ENCODE measurements at places on chromosomes 4 and X.

GRCh38 chr4:139913398-139913990 is 240.5 kb downstream of the MAML3 start:
- no peak for DNase-seq

GRCh38 chr4:170274616-170275015 is 184.9 kb upstream of the AADAT start:
- DNase-seq, result no peak

GRCh38 chrX:41442824-41443550 is 4.2 kb upstream of the NYX start:
- no peak for DNase-seq

- no peak for DNase-seq
Measured at GRCh38 chr4:30744957-30745640, 24.9 kb downstream of the PCDH7 start.

DNA sequence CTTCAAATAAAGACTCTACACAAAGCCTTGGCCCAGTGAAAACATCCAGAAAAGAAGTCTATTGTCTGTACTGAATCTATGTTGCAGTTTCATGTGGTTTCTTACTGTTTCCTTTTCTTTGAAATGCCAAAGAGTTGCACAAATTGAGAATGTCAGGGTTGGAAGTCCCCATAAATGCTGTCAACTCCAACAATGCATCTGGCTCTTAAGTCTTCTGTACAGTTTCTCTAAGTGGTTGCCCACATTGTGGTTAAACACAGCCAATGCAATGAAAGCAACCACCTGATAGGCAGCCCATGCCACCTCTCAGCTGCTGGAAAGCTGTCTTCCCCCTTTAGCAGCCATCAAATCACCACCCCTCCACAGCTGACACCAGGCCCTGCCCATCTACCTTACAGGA is 67.2 kb upstream of the C1GALT1C1 start:
- DNase-seq, result no peak

DNA sequence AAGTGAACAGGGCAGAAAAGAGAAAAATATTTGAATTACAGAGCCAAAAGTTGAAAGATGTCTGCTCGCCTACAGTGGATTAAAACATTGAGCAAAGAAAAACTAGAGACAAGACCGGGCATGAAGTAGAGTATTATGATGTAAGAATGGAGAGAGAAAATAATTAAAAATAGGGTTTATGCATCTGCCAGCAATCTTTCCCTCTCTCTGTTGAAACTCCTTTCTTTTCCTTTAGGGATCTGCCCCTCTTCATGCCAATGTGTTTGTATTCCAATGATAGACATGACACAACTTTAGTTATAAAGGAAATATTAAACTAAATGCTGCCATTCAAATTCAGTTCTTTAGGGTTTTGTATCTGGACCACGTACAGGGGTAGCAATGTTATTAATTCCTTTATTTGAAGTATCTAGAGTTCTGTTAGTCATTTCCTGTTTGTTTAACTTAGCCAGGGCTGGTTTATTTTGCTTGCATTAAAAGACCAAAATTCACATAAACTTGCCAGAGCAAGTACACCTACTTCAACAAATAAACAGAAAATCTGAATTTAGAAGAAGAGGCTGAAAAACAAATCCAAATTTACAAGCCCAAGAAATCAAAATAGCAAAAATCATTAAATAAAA is 202.6 kb downstream of the SPOCK3 start:
- no peak for DNase-seq

DNA sequence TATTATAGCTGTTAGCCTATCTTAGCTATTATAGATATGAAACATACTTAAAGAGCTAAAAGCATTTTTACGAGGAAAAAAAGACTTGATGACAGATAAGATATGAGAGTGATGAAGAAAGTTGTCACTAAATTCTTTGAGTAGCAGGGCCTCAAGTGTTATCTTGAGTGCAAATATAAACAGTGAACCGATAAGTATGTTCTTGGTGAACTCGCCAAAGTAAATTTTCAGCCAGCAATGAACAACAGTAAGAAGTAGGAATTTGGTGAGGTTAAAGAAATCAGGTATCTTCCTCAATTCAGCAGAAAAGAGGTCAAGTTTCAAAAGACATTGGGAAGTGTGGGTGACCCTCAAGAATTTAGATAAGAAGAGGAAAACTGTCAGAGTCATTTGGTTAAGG is 471.8 kb upstream of the FTHL17 start:
- no peak for DNase-seq

GRCh38 chr4:105755375-105755774 is 46.8 kb downstream of the GSTCD start:
- no peak for DNase-seq

- no peak for DNase-seq
Measured at GRCh38 chr4:48899950-48900349, 6.6 kb downstream of the OCIAD2 start.

DNA sequence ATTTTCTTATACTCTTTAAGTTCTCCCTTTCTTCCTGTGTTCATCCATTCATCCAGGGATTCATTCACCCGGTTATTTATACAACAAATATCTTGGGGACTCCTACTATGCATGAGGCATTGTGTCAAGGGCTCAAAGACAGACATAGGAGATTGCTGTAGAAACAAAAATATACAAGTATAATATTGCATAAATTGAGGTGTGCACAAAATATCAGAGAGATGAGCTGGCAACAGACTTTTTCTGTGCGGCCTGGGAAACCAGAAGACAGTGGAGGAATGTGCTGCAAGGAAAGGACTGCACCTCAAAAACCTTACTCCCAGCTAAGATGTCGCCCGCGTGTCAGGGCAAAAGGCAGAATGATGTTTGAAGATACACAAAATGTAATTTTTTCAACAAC is 9.6 kb downstream of the OTOP1 start:
- no peak for DNase-seq

DNA sequence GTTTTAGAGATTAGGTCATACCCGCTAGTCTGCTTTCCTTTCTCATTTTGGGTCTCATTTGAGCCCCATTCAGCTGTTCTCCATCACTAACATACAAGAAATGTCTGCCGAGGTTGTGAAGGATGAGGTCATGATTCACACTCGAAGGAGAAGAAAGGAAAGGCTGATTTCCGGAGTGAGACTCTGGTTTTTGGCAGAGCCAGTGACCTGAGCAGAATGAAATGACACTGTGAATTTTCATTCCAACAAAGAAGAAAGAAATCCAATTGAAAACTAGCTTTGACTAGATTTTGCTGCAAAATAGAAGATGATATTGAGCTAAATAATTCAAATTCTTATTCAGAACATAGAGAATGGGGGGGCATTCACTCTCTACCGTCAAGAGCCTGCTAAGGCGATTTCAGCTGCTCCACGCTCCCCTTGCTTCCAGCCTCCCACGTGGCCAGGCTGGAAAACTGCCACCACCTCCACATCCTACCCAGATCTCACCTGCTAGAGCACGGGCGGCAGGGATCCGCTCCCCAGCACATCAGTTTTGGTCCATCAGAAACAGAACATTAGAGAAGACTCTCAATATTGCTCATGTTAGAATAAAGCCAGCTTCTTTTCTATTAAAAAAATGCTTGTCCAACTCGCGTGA is 39.0 kb downstream of the F11 start:
- no peak for DNase-seq

- DNase-seq, result no peak
Measured at GRCh38 chr4:184978211-184978610, 40.1 kb upstream of the HELT start.

DNA sequence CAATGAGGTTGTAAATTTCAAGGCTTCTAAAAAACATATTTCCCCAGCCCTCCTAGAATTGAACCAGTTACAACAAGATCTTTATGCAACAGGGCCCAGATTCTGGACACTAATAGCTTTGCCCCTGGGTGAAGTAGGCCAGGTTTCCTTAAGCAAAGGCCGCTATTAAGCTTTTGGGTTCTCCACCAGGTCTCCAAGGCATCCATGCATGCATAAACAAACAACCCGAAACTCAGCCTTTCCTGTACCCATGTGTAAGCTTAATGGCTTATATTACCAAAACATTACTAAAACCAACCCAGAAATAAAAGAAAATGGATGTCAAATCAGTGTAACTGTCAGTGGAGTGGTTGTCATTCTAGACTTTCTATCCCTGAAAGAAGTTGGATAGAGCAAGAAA is 137.1 kb downstream of the ARHGAP6 start:
- no peak for DNase-seq

GRCh38 chr4:120509719-120510118 is 412.8 kb downstream of the PRDM5 start:
- no peak for DNase-seq

GRCh38 chr4:88212253-88212561 is 53.8 kb upstream of the ABCG2 start:
- DNase-seq, result no peak

DNA sequence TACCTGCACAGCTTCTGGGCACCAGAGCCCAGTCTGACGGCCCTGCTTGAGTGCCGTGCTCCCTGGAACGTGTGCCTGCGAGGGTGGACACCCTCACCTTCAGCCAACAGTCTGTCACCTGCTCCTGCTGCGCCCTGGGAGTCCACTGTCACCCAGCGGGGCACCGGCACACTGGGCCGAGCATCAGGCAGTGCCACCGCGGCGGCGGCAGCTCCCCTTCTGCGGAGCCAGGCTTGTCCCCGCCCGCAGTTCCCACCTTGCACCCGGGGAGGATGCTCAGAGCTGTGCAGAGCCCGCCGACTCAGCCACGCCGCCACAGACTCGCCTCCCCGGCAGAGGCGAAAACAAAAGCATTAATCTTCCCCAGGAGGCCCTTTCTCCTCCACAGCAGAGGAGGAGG is 86.8 kb downstream of the ABLIM2 start:
- no peak for DNase-seq

DNA sequence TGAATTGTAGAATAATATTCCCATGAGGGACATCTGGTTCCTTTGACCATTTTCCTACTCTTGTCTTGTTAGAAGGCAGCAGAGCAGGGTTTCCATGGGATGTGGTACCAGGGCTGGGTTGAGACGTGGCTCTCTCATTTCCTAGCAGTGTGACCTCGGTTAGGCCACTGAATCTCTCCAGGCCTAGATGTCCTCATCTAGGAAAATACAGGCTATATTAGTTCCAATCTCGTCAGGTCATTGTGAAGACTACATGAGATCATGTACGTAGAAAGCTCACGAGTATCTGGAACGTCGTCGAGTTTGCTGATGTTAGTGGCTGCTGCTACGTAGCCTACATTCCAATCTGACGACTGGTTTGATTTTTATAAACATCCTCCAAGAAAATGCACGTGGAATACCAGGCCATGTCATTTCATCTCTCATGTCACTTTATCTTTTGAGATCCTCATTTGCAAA is 278.2 kb upstream of the GATB start:
- DNase-seq, result no peak

GRCh38 chr4:139957986-139958738 is 195.8 kb downstream of the MAML3 start:
- no peak for DNase-seq

GRCh38 chr4:1683736-1684505 is at the start of gene FAM53A:
Gene FAM53A, minus strand, starts transcription at chr4:1684313. Its CDS starts 15,572 bp downstream, at chr4:1668741.
- peak; percentile 97 for DNase-seq

- no peak for DNase-seq
Measured at GRCh38 chrX:125131164-125131563, 188.5 kb upstream of the TEX13C start.

DNA sequence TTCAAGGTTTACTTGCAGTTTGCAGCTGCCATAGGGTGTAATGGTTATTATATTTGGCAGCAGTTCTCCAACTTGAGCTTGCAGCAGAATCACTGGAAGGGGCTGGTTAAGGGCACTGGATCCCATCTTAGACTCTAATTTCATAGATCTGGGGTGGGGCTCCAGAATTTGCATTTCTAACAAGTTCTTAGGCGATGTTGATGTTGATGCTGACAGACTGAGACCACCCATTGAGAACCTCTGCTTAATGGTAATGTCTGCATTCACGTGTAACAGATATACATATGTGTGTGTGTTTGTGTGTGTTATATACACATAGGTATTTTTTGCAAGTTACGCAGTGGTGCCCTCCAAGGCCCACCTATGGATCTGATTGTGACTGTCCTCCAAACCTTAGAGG is 13.8 kb downstream of the TENM3 start:
- no peak for DNase-seq

DNA sequence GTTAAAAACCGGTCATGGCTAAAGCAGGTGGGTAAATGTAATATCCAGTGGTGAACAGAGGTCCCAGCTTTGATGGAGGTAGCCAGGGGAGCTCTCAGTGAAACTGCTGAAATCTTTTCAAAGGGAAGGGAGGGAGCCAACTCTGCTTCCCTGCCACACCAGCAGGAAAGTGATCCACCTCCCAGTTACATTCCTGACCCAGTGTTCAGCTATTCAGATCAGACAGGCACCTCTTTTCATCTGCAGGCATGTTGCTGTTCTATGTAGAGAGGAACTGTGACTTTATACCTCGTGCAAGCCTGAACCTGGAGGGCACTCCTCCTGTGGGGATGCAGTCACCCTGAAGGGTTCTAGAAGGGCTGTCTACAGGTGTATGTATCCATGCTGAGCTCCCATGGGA is 37.6 kb downstream of the DCLK2 start:
- DNase-seq, result no peak

- no peak for DNase-seq
Measured at GRCh38 chr4:31045151-31045550, 325.0 kb downstream of the PCDH7 start.

DNA sequence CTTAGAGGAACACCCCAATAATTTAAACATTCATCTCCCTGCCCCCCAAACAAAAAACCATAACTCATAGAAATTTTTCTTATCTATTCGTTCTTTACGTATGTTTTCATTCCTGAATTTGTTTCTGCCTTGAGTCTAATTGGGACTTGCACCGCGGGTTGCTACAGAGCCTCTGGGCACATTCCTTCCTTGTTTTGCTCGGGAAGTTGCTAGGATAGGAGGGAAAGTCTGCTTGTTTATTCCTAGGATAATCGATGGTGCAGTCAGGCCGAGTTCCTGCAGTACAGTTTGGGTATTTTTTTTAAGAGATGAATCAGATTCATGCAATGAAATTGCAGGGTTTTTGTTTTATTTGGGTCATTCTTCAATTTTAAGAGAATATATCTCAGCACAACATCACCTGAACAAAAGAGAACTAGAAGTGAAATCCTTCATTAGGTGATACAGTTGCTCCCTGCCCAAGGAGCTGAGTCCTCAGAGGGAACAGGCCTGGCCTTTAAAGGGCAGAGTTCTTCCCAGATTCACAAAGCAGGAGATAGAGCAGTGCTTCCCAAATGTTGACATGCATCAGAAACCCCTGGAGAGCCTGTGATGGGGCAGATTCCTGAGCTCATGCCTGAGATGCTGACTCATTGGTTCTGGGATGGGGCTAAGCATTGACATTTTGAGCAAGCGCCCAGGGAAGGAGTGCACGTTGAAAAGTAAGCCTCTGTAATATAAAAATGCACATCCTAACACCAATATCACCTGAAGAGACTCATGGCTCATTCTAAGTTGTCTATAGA is 114.9 kb upstream of the FAM9B start:
- DNase-seq, result peak; percentile 56

Data from AG08395 (cell line).